ENCODE measurements at places on chromosomes 4 and X. TPM values are rescaled to one million over a fixed set of nuclear protein-coding genes. Genes with fewer than 3 reads are reported as not detected.

DNA sequence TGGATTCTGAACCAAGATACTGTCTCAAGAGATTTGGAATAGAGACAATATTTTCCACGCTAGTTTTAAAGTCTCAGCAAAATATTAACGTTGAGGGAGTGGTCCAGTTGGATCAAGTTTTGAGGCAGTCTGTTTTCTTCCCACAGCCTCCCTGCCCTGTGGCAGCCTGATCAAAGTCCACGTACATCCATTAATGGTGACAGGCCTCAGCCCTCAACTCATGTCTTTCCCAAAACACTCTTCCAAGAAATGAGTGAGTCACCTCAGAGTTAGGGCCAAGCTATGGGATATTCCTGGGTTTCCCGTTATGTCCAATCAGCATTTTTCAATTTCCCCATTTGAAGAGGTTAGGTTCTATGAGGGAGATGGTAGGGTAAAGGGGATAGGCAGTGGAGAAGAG lies 28.5 kb downstream of the EGFL6 start:
- peak; percentile 23 for DNase-seq

GRCh38 chr4:33724685-33725084 lies 2519.6 kb downstream of the ARAP2 start:
- no peak for DNase-seq

- DNase-seq = no peak
Measured at GRCh38 chr4:153638011-153638410, 46.1 kb upstream of the TLR2 start.

The BEX1 gene
- 22.9 TPM for total RNA-seq

DNA sequence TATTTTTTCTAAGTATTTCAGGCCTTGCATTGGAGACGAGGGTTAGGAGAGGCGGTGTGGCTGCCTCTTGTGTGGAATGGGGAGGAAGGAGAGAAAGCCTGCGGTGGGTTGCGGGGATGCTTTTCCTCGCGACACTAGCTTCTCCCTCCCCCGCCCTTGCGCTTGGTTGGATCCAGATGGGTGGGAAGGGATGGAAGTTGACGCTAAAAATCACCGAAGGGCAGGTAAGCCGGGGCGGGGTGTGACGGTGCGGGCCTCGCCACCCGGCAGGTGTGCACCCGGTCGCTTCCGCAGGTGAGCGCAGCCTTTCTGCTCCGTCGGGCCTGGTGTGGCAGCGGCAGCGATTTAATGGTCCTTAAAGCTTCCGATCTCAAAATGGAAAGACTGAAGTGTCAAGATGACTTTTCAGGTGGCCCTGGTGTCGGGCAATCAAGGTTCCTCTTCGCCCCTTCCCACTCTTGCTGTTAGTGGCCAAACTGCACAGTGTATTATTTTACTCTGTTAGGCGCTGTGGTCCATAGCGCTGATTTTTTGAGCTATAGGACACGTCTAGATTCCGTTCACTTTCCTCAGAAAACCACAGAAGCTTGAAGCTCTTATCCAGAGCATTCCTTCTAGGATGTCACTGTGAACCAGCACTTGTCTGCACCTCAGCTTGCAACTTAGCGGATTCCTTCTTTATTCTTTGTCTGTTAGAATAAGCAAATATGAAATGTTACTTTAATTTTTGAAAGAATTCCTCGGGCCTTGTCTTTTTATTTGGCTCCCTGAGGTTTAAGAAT lies 765 bp downstream of the ENOPH1 start:
- peak; percentile 57 for DNase-seq

The ABCG2 gene
- total RNA-seq = 0.97 TPM

- no peak for DNase-seq
Measured at GRCh38 chrX:148643460-148643859, 143.0 kb downstream of the AFF2 start.

DNA sequence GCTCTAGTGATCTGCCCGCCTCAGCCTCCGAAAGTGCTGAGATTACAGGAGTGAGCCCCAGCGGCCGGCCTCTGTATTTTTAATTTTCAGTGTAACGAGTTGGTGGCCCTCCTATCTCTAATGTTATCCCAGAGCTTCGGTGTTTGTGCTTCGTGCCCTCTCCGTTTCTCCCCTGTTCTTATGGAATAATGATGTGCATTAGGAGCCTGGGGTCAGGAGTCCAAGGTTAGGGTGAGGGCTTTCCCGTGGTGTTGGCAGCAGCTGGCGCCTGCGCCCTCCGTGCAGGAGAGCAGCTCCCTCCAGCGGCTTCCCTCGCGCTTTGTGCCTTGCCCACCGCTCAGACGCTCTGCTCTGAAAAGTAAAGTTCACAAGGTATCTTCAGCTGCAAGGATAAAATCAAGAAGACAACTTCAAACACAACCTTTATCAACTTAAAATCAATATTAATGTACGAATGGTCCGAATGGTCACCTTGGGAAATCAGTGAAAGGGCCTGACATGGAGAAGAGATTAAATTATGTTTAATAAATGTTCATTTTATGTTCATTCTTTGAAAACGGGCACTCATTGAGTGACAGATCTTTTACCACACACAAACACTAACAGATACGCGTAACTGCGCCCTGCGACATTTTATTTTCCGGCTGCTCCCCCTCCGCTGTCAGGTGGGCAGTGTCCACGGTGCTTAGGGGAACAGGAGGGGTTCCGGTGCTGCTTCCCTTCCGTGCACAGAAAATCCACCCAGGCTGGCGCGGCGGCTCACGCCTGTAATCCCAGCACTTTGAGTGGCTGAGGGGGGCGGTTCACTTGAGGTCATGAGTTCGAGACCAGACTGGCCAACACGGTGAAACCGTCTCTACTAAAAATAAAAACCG lies 62.4 kb downstream of the TRAPPC11 start:
- peak; percentile 83 for DNase-seq

The FOXR2 gene
- not detected for total RNA-seq

DNA sequence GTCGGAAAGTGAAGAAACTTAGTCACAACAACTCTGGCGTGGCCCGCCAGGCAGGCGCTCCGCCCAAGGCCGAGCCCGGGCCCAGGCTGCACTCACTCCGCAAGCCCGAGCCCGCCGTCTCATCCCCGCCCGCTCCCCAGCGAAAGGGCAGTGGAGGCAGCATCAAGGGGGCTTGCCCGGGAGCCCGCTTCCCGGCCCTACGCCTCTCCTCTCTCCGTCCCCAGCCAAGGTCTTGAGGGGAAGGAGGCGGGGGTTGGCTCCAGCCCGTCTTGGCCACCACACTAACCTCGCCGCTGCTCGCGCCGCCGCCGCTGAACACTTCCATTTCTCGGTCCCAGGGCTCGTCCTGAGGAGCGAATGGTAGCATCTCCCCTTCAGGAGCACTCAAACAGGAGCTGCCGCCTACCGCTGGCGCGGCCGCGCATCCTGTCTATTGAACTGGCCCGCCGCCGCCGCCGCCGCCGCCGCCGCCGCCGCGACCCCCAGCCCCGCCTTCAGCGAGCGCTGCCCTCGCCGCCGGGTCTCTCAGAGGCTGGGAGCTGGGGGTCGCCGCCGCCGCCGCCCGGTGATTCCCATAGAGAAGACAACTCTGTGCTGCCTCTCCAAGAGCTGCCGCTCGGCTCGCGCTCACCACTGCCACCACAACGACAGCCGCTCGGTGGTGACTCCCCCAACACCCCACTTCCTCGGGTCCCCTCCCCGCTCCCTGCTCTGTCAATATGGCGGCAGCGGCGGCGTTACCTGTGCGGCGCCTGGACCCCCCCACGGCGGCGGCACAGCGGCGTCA lies at the start of gene RPS6KA6:
RPS6KA6 (minus strand) TSS at position 667 of the 787 bp plus-strand sequence; CDS start at position 367, 300 bp downstream.
- peak; percentile 9 for DNase-seq

DNA sequence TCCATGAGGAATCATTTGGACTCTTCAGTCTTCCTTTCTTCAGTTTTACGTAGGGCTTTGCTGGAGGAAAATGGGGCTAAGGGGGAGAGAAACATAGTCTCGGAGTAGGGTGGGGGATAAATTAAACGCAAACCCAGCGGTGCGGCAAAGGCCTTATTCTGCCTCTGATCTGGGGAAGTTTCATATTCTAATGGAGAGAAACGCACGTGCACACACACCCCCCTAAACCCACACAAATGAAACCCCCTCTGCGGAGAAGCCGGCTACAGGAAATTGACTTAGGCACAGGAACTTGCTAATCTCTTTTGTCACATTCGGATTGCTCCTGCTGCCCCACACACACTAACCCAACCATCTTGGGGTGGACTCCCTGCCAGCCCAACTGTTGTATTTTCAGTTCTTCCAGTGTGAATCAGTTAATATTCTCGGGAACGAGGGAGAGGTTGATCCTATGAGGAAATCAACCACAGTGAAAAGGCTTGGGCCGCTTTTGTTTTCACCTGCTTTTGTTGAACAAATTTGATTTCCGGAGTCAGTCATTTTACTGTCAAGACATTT lies at the start of gene RHOH:
RHOH (plus strand) TSS at position 308 of the 558 bp plus-strand sequence. CDS start 46,356 bp downstream, outside the sequence.
- no peak for DNase-seq

DNA sequence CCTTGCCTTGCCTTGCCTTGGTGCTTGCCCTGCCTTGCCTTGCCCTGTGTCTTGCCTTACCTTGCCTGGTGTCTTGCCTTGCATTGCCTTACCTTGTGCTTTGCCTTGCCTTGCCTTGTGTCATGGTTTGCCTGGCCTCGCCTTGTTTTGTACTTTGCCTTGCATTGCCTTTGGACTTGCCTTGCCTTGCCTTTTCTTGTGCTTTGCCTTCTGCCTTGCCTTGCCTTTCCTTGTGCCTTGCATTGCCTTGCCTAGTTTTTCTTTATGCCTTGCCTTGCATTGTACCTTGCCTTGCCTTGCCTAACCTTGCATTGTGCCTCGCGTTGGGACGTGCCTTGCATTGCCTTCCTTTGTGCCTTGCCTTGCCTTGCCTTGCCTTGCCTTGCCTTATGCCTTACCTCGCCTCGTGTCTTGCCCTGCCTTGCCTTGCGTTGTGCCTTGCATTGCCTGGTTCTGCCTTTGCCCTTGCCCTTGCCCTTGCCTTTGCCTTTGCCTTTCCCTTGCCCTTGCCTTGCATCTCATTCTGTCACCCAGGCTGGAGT lies 82.8 kb downstream of the TAB3 start:
- no peak for DNase-seq

GRCh38 chr4:151743128-151743854 lies 17.5 kb downstream of the GATB start:
- no peak for DNase-seq

DNA sequence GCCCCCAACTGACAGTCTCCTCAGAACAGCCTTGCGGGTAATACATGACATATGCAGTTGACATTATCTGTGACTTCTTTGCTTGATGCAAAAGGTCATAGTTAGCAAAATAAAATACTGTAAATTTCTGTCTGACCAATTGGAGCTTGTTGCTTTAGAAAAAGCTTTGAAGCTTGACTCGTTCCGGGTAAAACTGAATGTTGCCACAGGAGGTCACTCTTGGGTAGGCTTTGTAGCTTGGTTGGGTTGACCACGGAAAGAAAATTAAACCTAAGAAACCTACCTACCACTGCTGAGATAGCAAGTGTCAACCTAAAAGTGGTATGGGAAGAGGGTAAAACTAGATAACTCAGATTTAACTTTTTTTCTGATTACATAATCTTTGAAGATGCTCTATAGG lies 23.2 kb downstream of the PRPS2 start:
- no peak for DNase-seq

The ARX gene
- 0.76 TPM for total RNA-seq

The GYG2 gene
- 8.6 TPM for total RNA-seq

The IL13RA2 gene
- total RNA-seq = not detected

DNA sequence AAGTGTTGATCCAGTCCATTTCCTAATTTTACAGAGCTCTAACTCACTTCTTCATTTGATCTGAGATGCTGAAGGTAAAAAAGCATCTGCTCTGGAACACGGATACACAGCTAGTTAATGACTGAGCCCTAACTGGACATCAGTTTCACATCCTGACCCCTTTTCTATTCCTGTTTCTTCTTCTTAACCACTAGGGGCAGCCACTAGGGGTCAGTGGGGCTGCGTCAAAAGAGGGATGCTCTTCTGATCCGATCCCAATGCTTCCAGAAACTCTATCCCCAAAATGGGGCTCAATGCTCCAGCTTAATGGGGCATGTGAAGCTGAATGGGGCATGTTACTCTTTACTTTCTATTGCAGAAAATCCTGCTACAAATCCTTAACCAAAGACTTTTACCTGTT lies 33.4 kb upstream of the PHKA2 start:
- DNase-seq = no peak

DNA sequence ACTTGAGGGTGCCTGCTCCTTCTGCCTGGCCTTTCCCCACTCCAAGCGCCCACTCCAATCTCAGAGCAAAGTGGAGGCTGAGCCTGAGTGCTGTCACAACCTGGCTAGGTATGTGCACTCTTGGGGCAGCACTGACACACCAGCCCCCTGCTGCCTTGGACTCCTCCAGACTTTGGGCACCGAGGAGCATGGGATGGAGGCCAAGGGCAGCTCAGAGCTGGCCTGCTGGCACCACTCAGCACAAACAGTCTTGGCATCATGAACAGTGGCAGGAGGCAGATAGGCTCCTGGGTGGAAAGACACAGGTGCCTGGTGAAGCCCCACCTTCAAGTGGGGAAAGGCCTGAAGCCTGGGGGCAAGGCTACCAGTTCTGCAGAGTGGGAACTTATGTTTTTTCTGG lies 91.8 kb downstream of the KCNIP4 start:
- no peak for DNase-seq

The TIGD4 gene
- 0.14 TPM for total RNA-seq

DNA sequence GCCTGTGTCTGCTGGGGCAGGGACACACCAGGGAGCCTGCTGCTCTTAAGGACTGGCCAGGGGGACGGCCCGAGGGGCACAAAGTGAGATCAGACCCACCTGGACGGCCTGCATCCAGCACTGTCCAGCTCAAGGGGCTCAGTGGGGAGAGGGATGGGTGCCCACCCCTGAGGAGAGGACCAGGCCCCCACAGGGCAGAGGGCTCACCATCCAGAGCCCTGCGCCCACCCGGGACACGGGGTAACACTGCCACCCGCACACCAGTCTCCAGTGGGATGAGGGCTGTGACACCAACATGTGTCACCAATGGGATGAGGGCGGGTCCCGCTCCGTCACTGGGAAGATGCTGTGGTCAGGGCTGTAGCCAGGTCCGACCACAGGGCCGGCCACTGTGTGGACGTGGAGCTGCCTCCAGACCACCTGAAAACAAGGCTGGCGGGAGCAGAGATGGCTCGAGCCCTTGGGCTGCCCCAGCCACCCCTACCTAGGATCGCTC lies 13.2 kb downstream of the DGKQ start:
- no peak for DNase-seq

The RHOXF2B gene
- not detected for total RNA-seq

- no peak for DNase-seq
Measured at GRCh38 chr4:56653461-56654237, 27.4 kb downstream of the HOPX start.

- DNase-seq = no peak
Measured at GRCh38 chrX:74371425-74372222, 49.7 kb upstream of the SLC16A2 start.

- DNase-seq = no peak
Measured at GRCh38 chr4:15233626-15234025, 194.2 kb upstream of the C1QTNF7 start.

GRCh38 chr4:2910409-2910808 lies 52.8 kb downstream of the NOP14 start:
- no peak for DNase-seq

The ERVMER34-1 gene
- total RNA-seq = 0.35 TPM

- DNase-seq = no peak
Measured at GRCh38 chrX:115592997-115593734, 32.2 kb downstream of the PLS3 start.
